ENCODE measurements at places on chromosomes 1 and 21. TPM values are rescaled to one million over a fixed set of nuclear protein-coding genes. Genes with fewer than 3 reads are reported as not detected.

FNBP1L gene
- 50.0 TPM for total RNA-seq

- DNase-seq, result no peak
Measured at GRCh38 chr1:34125721-34126380, 39.2 kb downstream of the CSMD2 start.

DNA sequence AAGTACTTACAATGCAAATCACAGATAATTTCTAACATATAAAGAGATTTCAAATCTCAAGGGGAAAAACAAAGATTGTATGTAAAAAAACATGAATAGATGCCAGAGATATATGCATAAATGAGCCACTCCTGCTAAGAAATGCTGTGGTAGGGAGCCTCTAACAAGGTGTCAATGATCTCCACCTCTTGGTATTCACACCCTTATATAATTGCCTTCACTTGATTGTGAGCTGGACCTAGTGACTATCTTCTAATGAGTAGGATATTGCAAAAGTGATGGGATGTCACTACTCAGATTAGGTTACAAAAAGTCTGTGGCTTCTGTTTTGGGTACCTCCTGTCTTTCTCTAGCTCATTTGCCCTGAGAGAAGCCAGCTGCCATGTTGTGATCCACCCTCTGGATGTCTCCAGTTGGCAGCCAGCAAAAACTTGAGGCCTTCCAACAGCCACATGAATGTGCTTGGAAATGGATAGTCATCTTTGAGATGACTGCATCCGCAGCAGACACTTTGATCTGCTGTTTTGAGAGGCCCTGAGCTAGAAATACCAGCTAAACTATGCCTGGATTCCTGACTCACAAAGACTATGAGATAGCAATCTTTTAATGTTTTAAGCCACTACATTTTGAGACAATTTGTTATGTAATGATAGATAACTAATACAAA, 196.1 kb upstream of the FGGY start:
- no peak for DNase-seq

DNA sequence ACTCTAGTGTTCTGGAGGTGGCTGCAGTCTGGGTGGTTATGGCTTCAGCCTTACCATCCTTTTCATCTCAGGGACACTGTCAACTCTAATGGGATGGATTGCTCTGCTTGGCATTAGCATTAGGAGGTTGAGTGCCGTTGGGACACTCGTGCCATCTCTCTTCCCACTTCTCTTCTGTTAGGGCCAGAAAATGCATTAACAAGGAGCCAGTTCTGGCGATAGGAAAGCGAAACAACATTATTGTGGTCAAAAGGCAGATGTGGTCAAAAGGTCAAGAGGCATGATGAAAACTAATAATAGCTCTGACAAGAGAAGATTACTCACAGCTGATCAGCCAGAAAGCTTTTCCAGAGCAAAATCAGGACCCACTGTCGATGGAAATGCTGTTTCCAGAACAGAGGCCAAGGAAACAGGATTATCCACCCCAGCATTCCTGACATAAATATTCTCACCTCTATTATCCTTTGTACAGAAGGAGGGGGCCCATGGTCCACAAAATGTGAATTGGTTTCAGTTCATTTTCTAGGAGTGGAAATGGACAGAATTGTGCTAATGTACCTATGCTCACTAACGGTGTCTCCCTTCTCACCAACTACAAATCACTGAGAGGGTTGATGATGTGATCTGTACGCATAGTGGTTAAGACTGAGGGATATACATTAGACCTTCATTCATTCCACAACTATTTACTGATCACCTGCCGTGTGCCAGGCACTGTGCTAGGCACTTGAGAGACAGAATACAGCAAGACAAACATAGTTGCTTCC, 72.0 kb downstream of the ST6GALNAC5 start:
- DNase-seq, result no peak

DNA sequence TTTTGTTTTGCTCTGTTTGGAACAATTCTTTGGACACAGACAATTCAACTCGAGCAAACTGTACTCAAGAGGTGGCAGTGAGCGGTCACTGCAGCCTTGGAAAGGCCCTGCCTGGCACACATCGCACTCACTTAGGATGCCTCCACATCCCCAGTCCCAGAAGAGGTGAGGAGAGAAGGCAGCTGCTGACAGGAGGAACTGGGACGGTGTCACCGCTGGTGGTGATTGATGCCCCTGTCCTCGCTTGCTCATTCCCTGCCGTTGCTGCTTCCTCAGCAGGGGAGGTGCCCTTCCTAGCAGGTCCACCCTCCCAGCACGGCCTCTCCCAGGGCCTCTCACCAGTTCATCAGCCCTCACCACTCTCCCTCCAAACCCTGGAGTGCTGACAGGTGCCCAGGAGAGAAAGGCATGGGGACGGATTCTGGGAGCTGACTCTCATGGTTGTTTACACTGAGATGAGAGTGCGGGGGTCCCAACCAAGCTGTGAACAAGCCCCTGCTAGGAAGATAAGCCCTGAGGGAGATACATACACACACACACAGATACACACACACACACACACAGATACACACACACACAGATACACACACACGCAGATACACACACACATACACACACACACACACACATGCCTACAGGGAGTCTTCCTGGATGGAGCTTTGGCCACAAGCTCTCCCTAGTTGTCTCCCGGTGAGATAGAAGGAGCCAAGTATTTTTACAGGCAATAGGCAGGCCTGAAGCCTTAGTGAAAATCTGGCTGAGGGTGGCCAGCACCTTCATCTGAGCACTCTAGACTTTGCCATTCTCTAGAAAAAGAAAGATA, 101.1 kb downstream of the CDC7 start:
- DNase-seq, result no peak
